ENCODE measurements at places on chromosomes 5 and 9.
A peak's percentile ranks its signal among the peaks of the same experiment; 100 is the strongest.

DNA sequence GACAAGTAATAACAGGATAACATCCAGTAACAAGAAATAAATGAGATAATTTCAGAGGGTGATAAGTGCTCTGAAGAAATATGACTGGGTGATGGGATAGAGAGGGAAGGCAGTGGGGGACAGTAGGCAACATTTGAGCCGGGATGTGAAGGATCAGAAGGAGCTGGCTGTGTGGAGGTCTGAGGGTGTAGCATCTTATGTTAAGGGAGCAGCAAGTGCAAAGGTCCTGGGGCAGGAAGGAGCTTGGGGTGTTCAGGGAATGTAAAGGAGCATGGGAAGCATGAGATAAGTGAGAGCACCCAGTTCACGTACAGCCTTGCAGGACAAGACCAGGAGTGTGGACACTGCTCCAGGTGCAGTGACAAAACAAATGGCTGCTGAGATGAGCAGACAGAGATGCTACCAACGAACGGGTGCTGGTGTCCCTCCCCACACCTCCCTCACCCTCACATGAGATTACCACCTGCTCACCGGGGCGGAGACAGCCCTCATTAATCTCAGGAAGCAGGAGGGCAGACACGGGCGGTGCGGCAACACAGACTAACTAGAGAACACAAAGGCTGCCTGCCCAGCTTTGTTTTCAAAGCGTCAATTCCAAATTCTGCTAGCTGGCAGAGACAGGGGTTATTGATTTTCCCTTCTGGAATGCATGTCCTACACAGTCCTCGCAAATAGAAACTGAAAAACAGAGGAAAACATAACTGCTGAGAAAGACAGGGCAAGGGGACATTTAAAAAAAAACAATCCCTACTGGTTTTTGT lies 298.1 kb upstream of the PANK3 start:
- DNase-seq = no peak

GRCh38 chr5:172481011-172481800 lies 26.9 kb upstream of the SH3PXD2B start:
- no peak for DNase-seq

DNA sequence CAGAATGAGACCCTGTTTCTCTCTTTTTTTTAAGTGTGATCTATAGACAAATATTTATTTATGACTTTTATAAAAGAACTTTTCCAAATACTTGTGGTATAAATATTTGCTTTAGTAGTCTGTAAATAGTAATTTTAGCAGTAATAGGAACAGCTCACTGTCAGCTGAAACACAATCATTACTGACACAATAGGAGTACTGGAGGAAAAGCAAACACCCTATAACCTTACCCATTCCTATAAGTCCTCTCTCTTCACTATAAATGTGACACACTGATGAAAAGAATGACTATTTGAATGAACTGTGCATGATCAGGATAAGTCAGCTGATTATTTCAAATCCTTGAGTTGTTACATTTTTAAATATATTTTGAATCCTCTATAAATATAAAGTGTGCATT lies 72.4 kb downstream of the CDH12 start:
- DNase-seq = no peak

GRCh38 chr9:32581512-32582143 lies 8.7 kb upstream of the NDUFB6 start:
- DNase-seq = no peak

GRCh38 chr9:90870621-90871326 lies 69.2 kb downstream of the SYK start:
- peak; percentile 18 for DNase-seq

GRCh38 chr5:117892360-117892759 lies 1096.0 kb downstream of the DTWD2 start:
- DNase-seq = no peak

- DNase-seq = no peak
Observed at GRCh38 chr5:34043099-34043876, at the start of gene C1QTNF3. C1QTNF3 (minus strand) TSS chr5:34043213; CDS start chr5:34043125, 88 bp downstream.

GRCh38 chr5:72244862-72245371 lies 75.1 kb downstream of the MRPS27 start:
- DNase-seq = no peak

- no peak for DNase-seq
Observed at GRCh38 chr9:105007143-105007542, 79.2 kb upstream of the ABCA1 start.

GRCh38 chr5:38466424-38467189 lies 89.8 kb downstream of the LIFR start:
- no peak for DNase-seq

DNA sequence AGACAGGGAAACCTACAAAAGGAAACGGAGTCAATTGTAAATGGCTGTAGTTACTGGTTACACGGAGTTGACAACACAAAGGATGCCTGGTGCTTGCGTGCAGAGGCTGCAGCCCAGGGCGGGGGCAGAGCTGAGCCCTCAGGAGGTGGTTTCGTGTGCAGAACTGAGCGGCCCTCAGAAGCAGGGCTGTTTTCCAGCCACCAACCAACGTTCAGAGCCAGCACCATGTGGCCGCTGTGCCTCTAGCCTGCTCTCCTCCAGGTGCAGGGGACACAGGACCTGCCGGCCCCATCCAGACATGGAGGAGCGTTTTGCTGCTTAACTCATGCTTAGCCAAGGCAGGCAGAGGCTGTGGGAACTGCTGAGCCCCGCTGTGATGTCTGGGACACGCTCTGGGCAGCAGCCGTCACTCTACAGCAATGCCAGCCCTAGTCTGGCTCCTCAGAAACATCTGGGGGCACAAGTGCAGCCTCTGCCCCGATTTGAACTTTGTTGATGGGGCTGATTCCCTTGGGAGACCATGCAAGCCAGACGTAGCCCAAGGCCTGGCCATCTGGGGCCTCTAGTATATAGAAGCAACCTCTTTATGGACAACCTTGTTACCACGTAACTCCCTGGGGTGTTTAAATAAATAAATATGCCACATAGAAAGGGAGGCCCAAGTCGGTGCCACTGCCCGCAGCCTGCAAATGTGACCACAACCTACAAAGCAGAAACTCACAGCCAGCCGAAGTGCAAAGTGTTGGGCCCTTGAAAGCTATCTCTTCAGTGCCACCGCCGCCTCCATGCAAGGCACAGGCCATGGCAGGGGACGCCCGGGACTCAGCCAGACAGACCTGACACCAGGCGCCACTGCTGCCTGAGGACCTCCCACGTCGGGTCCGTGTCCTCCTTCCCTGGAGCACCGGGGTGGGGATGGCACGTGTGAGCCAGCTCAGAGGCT lies 42.1 kb downstream of the NKD2 start:
- no peak for DNase-seq

DNA sequence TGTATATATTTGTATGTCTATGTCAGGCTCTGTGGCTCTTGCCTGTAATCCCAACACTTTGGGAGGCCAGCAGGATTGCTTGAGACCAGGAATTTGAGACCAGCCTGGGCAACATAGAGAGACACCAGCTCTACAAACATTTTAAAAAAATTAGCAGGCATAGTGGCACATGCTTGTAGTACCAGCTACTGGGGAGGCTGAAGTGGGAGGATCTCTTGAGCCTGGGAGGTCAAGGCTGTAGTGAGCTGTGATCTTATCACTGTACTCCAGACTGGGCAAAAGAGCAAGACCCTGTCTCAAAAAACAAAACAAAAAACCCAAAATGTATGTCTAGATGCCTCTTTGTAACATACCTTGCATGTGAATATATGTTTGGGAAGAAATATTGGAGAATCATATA lies 15.8 kb downstream of the ARRDC3 start:
- DNase-seq = no peak

GRCh38 chr5:73417303-73418034 lies 31.1 kb downstream of the FOXD1 start:
- no peak for DNase-seq

GRCh38 chr9:89999176-89999533 lies 394.3 kb downstream of the GADD45G start:
- DNase-seq = no peak

GRCh38 chr5:163912046-163912445 lies 406.6 kb downstream of the MAT2B start:
- DNase-seq = no peak

- DNase-seq = no peak
Observed at GRCh38 chr9:124135813-124136365, 121.9 kb upstream of the NEK6 start.

DNA sequence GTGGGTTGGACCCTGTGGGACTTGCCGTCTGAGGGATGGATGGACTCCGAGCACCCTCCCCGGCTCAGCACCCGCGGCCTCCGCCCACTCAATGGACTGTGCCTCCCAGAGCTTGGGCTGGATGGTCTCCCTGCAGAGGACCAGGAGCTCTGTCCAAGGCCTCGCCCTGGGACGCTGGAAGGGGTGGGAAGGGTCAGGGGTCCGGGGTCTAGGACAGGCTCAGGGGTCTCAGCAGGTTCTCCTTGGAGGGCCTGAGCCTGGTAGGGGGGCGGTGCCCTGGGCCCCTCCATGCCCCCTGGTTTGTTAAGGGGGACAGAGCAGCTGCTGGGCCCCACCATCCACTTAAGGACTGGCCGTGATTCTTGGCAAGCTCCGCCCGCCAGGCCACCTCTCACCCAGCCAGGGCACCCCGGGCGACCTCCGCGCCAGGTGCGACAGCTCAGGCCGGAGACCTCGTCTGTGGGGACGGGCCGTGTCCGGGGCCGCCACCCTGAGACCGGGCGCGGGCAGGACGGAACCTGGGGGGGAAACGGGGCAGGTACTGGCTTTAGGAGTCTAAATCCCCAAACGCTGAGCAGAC lies 29.2 kb downstream of the EXOC3 start:
- DNase-seq = no peak

DNA sequence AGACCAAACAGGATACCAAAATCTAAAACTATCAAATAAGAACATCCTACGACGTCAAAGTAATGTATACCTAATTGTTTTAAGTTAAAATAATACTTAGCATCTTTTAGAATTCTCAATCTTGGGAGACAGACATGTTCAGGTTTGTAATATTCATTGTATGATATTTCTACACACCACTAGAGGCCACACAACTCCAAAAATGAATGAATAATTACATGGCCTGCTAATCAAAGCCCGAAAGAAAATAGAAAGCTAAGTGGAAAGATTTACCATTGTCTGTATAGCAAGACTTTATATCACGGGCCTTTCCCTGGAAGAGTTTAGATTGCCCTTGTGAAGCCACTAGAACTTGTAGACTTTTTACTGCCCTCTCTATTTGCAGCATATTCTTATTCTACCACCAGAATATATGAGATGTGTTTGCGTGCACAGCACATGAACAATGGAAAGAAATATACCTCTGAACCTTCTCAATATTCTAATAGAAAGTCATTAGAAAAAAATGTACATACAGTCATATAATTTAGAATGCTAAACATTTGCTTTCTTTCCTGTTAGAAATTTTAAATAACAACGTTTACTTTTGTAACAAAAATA lies 380.1 kb upstream of the NUDT12 start:
- no peak for DNase-seq

DNA sequence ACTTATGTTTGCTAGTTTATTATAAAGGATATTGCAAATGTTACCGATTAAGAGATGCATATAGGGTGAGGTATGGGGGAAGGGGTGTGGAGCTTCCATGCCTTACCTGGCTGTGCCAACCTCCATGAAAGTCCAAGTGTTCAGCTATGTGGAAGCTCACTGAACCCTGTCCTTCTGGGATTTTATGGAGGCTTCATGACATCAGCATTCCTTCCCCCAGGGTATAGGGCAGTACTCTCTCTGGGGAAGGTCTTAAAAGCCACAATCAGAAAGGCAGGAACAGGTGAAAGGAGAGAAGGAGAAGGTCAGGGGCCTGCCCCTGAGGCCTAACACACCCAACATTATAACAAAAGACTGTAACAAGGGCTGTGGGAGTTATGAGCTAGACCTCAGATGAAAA lies 592.6 kb downstream of the PDE4D start:
- no peak for DNase-seq

GRCh38 chr5:5116956-5117355 lies 23.2 kb upstream of the ADAMTS16 start:
- no peak for DNase-seq

DNA sequence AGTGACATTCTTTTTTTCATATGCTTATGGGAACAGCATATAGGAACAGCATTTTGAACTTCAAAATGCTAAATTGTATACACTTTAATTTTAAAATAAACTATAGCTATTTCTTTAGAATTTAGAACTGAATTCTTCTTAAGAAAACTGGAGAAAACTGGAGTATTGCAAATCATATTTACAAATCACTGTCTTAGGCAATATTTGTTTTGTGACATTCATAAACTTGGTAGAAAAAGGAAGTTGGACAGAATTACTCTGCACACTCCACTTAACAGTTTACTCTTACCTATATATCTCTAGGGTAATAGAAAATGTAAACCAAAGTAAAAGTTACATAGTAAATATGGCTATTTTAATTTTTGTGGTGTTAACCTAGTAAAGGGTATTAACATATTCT lies 3.1 kb downstream of the DMRTA1 start:
- no peak for DNase-seq

DNA sequence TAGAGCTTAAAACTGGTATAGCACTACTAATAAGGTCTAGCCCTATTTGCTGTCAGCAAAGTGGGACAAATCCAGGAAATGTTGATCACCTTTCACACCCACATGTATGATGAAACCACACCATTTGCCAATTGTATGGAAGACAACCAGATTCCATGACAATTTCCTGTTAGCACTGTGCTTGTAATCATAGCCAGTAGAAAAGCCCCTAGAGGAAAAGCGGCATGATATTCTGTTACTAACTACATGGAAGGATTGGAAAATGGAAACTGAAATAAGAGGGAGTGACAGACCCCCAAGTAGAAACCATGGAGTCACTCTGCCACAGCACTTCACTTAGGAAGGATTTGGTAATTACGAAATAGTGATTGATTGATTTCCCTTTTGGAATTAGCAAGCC lies 923 bp downstream of the SPATA6L start:
- no peak for DNase-seq

GRCh38 chr5:107864793-107865192 lies 194.1 kb upstream of the EFNA5 start:
- DNase-seq = no peak

DNA sequence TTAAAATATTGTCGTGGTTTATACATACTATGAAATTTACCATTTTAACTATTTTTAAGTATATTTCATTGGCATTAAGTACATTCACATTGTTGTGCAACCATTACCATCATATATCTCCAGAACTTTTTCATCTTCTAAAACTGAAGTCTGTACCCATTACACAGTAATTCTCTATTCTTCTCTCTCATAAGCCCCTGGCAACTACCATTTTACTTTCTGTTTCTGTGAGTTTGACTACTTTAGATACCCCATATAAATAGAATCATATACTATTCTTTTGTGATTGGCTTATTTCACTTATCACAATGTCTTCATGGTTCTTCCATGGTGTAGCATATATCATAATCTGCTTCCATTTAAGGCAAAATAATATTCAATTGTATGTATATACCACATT lies 30.3 kb downstream of the NDUFS4 start:
- no peak for DNase-seq

DNA sequence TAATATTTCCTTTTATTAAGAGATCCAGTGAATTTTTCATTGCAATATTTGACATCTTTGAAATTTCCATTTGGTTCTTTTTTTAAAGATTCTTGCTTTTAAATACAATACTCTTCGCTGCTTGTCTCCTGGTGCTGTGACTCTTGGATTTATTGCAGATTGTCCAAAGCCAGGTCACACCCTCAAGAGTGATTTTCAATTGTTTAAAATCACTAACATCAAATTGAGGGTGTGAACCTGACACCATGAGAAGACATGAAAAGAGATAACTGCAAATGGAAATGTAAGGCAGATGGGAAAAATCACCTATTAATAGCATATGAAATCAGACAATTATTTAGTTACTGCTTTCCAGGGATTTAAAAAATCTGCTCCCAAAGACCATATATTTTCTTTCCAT lies 42.6 kb downstream of the ANXA1 start:
- no peak for DNase-seq

All from T-helper 9 cell (primary cell).